Psoas muscle (tissue), 8 donors: ENCODE measurements at places on chromosomes 13 and 19. TPM values are rescaled to one million over a fixed set of nuclear protein-coding genes. Genes with fewer than 3 reads are reported as not detected.

Gene ZNF101
- polyA plus RNA-seq = 2.1 TPM

Gene CLEC17A
- polyA plus RNA-seq = 0.04 TPM

Gene LENG1
- polyA plus RNA-seq = 11.4 TPM

Gene C13orf42
- not detected for polyA plus RNA-seq

- peak; percentile 72 for DNase-seq
Measured at GRCh38 chr13:30690282-30691188, 44.8 kb upstream of the ALOX5AP start.

DNA sequence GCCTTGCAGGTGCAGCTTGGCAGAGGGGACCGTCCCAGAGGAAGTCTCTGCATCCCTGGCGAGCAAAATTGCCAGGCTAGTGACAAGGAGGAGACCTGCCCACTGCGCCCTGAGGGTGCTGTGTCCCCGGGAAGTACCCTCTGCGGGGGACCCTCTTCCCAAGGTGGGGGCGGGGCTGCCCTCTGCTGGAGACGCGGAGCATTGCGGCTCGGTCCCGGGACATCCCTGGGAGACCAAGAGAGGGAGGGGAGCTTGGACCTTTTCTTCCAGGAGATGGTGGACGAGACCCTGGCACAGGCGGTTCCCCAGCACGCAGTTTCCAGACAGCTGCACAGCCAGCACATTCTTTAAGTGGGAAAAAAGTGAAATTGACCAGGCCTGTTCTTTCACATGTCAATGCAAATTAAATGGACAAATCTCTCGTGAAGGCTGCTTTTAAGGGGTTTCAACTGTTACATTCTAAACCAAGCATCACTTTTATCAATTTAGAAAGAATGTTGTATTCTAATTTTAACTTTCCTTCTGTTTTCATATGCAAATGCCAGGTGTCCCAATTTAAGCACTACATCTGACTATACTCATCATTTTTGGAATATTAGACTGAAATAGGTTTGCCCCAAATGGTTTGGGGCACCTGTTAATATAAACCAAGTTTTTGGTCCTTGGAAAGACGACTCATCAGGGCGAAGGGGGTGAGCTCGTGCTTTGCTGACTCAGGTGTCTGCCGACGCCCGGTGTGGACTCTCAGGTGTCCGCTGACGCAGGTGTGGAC lies 60.7 kb downstream of the MCF2L start:
- no peak for DNase-seq

DNA sequence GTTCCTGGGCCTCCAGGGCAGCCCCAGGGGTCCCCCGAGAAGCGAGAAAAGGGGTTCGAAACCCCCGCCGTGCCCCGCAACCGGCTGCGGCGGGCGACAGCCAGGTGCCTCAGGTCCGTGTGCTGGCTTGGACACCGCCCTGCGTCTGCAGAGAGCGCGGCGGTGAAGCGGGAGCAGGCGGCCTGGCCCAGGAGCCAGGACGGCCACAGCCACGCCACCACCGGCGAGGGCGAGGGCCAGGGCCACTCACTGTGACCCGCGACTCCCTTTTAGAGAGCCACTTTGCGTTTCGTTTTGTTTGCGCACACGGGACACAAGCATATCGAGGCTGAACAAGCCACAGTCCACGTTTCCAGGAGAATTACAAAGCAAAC lies 110.4 kb downstream of the CRYL1 start:
- DNase-seq = no peak

DNA sequence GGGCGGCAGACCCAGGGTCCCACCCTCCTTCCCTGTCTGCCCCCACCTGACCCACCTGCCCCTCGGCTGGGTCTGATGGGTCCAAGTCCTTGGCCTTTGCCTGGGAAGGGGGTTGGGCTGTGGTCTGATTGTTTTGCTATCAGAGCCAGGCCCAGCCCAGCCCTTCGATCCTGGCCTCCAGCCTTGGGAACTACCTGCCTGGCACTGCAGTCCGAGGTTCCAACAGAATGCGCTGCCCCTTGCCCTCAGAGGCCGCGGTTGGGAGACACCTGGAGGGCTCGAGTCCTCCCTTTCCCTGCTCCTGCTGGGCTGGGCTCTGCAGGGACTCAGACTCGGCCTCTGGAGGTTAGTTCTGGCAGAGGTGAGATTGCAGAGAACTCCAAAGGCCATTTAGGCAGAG lies 1.6 kb downstream of the CCL25 start:
- DNase-seq = no peak

DNA sequence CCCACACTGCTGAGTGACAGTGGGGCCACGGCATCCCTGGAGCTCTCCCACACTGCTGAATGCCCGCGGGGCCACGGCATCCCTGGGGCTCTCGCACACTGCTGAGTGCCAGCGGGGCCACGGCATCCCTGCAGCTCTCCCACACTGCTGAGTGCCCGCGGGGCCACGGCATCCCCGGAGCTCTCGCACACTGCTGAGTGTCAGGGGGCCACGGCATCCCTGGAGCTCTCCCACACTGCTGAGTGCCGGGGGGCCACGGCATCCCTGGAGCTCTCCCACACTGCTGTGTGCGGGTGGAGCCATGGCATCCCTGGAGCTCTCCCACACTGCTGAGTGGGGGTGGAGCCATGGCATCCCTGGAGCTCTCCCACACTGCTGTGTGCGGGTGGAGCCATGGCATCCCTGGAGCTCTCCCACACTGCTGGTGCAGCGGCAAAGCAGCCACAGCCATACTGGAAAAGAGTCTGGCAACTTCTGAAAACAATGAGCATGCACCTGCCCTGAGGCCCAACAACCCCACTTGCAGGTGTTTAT lies 8.6 kb downstream of the TUBGCP3 start:
- no peak for DNase-seq

GRCh38 chr13:110425444-110425780 lies 118.3 kb downstream of the COL4A2 start:
- no peak for DNase-seq

DNA sequence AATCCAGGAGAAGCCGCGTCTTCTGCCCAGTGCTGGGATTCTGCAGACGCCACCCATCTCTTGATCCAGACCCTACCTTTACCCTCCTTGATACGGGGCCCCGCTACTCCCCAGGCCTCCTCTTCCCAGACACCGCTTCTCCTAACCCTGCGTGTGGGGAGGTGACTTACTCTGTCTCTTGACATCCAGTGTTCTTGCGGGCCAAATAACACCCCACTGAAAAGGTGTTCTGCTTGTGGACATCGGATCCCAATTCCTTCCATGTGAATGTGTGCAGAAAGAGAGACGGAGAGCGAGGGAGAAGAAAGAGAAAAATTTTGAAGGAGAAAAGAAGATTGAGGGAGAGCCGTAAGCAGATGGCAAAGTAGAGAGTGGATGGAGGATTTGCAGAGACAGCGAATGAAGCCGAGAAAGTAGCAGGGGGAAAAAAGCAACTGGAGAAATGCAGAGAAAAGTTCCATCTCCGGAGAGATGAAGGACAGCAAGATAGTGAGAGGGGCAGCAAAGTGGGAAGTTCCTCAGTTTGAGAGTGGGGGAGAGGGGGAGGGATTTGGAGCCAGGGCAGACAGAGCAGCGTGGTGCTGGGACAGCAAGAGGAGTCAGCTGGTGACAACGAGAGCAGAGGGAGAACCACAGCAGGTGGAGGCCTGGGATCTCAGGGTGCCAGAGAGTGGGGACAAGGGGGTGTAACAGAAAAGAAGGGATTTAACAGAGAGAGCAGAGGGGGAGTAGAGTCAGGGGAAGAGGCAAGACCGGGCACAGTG lies 814 bp downstream of the ZNF480 start:
- no peak for DNase-seq

DNA sequence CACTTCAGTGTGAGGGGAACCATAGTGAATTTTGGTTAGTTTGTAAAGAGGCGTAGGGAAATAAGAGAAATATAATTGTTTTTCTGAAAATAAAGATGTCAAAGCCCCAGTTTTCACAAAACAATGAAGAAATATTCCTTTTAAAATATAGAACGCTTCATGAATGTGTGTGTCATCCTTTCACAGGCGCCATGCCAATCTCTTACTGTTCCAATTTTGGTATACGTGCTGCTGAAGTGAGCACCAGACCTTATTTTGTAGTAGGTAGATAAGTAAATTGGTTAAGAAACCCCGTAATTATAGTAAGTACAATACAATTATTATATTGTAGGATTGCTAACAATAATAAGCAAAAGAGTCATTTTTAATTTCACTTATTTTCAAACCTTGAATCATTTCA lies 43.3 kb downstream of the NAA16 start:
- no peak for DNase-seq
